SJSA1 (cell line): ENCODE measurements at places on chromosomes 2 and 18. TPM values are rescaled to one million over a fixed set of nuclear protein-coding genes. Genes with fewer than 3 reads are reported as not detected.

Gene IGFBP2
- 0.32 and 0.60 TPM in 2 replicates for total RNA-seq

- no peaks in the 10 kb centered on the region for H3K27me3 ChIP-seq
- H3K4me3 ChIP-seq, result peak overlapping the region; percentile 97
- H3K27ac ChIP-seq, result peak overlapping the region; percentile 97
- peaks cover 16% of the 10 kb centered on the region for H3K36me3 ChIP-seq
Observed at GRCh38 chr2:183037553-183038340, 510 bp downstream of the NCKAP1 start.

DNA sequence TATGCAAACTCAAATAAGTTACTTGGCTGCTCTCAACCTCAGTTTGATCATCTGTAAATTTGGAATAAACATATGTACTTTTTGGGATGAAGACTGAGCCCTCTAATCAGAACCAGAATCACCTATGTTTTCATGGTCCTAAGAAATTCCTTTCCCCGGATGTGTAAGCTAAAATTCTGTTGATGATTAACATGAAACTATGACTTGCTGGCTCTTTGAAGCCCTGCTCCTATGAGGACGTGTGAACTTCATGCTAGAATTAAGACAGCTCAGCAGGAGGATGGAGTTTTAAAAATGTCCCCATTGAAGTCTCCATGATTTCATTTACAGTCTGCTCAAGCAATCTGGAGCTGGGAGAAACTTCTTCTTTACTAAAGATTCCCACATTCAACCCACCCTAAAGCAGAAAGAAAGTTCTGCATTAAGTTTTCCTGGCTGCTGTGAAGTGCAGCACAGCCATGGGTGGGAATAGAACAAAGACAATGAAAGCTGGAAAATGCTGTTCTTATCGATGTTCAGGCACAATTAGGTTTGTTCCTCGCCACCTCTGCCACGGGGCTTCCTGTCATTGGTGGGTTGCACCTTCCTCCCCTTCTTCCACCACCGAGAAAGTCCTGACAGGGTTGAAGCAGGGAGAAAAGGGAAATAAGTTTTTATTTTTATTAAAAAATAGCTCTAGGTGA, 50.9 kb downstream of the ADCYAP1 start:
- no peak overlapping the region for H3K4me3 ChIP-seq
- no peak overlapping the region for H3K27ac ChIP-seq
- peaks cover 7% of the 10 kb centered on the region for H3K4me1 ChIP-seq
- DNase-seq, result no peak
- no peaks in the 10 kb centered on the region for H3K36me3 ChIP-seq
- H3K27me3 ChIP-seq, result no peaks in the 10 kb centered on the region

GRCh38 chr2:234241656-234242458, 191.4 kb downstream of the SPP2 start:
- peak overlapping the region; percentile 4; the same call in 1 of the 2 replicates for H3K27ac ChIP-seq
- peaks cover 58% of the 10 kb centered on the region for H3K4me1 ChIP-seq
- H3K4me3 ChIP-seq, result no peak overlapping the region
- no peaks in the 10 kb centered on the region for H3K27me3 ChIP-seq
- no peaks in the 10 kb centered on the region for H3K36me3 ChIP-seq

DNA sequence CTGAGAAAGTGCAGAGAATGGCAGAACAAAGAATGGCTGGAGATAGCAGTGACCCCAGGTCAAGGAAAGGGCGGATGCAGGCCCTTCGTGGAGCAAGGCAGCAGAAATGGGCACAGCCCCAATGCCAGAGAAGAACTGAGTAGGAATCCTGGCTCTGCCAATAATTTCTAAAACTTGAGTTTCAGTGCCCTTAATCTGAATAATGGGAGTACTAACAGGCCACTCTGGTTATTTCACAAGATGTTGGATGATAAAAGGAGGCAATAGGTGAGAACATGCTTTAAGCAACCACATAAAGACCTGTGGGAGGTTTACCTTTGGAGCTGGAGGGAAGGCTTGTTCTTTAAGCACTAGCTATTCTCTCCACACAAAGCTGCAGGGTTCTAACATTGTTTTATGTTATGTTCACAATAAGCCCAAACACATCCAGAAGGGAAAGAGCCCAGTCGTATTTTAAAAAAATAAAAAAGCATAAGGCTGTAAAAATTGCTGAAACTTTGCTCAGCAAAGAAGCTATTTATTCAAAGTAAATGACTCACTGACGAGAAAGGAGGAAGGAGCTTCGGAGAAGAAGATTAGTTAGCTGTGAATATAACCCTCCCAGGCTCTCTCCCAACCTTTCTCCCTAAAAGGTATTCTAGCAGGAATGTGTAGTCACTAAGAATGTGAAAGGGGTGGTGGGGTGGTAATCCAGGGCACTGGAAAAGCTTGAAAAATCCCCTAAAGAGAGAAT, 470.2 kb downstream of the TXNL1 start:
- H3K4me3 ChIP-seq, result no peak overlapping the region
- H3K27me3 ChIP-seq, result no peaks in the 10 kb centered on the region
- peaks cover 49% of the 10 kb centered on the region for H3K4me1 ChIP-seq
- peak; percentile 68 for DNase-seq
- H3K36me3 ChIP-seq, result no peaks in the 10 kb centered on the region

Gene SLC11A1
- 0.05 TPM in 1 of 2 replicates, not detected in the other for total RNA-seq

Gene UGGT1
- total RNA-seq, result 71.3 and 78.2 TPM in 2 replicates

Gene NEU4
- not detected in 2 replicates for total RNA-seq

Gene CFAP210
- total RNA-seq, result not detected in 2 replicates

Gene GCA
- 3.1 and 6.8 TPM in 2 replicates for total RNA-seq

DNA sequence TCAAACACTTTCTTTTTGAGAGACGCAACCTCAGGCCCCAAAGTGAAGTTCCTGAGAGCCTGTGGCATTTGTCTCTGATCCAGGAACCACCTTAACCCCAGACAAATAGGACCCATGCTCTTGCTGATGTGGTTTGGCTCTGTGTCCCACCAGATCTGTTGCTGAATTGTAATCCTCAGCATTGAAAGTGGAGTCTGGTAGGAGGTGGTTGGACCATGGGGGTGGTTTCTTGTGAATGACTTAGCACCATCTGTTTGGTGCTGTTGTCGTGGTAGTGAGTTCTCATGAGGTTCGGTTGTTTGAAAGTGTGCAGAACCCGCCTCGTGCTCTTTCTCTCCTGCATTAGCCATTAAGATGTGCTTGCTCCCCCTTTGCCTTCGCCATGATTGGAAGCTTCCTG, 252.6 kb downstream of the FAM210A start:
- no peak for DNase-seq
- H3K36me3 ChIP-seq, result no peaks in the 10 kb centered on the region
- H3K4me1 ChIP-seq, result no peaks in the 10 kb centered on the region
- no peak overlapping the region for H3K27ac ChIP-seq
- H3K27me3 ChIP-seq, result no peaks in the 10 kb centered on the region
